ENCODE measurements at places on chromosomes 1 and 21.

- peak; percentile 93 for DNase-seq
Measured at GRCh38 chr1:228459091-228459993, 27.8 kb upstream of the RNF187 start.

DNA sequence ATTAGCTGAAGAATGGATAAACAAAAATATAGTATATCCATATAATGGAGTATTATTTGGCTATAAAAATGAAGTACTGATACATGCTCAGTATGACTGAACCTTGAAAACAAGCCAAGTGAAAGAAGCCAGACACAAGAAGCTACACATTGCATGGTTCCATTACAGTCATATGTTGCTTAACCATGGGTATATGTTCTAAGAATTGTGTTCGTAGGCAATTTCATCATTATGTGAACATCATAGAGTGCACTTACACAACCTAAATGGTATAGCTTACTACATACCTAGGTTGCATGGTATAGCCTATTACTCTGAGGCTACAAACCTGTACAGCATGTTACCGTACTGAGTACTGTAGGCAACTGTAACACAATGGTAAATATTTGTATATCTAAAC, 28.6 kb upstream of the FCAMR start:
- no peak for DNase-seq

DNA sequence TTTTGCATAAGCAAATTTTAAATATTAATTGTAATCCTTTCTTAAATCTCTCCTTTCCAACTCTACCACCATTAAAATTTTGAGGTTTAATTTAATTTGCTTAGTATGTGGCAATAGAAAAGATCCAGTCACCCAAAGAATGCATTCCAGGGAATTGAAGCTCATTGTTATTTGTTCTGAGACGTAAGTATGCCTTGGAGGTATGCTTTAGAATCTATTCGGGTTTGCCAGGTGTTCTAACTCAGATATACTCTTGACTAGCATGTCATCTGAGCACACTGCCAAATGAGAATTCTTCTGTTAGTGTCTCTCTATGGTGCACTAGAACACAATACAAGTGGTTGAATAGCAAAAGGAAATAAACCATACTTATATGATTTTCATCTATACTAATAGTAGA, 813.6 kb upstream of the ADGRL2 start:
- DNase-seq: no peak

GRCh38 chr1:6634371-6635052, 9.8 kb downstream of the THAP3 start:
- no peak for DNase-seq

GRCh38 chr1:78126506-78126905, 80.7 kb downstream of the GIPC2 start:
- DNase-seq: no peak

GRCh38 chr1:200184196-200184595, 156.7 kb downstream of the NR5A2 start:
- DNase-seq: peak; percentile 74

GRCh38 chr1:8670371-8670818, 147.0 kb downstream of the RERE start:
- DNase-seq: no peak

DNA sequence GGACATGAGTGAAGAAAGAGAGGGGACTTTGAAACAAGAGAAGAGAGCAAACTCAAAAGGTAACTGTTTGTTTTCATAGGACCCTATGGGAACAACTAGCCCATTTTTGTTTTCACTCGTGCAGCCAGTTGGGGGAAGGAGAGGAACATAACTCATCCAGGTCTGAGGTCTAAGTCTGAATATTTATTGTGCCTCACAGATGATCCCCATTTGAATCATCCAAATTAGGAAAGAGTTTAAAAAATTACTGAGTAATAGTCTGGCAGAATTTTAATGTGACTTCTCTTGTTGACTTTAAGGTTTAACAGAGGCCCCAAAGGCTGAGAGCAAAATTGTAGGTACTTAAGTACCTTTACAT, 10.4 kb upstream of the TSPAN2 start:
- DNase-seq: no peak

DNA sequence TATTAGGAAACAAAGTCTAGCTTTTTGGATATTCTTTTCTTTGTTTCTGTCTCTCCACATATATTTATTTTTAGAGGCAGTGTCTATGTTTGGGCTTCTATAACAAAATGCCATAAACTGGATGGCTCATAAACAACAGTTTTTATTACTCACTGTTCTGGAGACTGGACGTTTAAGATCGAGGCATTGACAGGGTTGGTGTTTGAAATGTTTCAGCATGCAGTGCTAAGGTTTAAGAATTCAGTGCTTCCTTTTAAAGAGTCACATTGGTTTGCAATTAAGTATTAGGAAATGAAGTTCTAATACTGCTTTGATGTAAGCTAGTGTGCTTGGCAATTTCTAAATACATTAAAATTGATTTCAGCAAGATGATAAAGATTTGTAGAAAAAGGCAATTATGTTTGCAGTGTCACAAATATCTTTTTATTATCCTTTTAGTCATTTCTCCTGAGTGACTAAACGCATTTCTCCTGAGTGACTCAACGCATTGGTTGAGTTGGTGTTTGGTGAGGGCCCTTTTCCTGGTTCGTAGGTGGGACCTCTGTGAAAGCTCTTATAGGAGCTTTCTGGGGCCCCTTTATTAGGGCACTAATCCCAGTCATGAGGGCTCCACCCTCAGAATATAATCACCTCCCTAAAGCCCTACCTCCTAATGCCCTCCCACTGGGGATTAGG, 317.0 kb downstream of the USP25 start:
- DNase-seq: no peak

GRCh38 chr1:40309374-40310128, 7.5 kb downstream of the COL9A2 start:
- DNase-seq: peak; percentile 56

- DNase-seq: peak; percentile 49
Measured at GRCh38 chr1:2124446-2125198, 70.0 kb downstream of the FAAP20 start.

GRCh38 chr1:98398092-98398491, 263.4 kb upstream of the SNX7 start:
- DNase-seq: no peak

- peak; percentile 58 for DNase-seq
Measured at GRCh38 chr1:177710696-177711620, 258.9 kb downstream of the SEC16B start.

DNA sequence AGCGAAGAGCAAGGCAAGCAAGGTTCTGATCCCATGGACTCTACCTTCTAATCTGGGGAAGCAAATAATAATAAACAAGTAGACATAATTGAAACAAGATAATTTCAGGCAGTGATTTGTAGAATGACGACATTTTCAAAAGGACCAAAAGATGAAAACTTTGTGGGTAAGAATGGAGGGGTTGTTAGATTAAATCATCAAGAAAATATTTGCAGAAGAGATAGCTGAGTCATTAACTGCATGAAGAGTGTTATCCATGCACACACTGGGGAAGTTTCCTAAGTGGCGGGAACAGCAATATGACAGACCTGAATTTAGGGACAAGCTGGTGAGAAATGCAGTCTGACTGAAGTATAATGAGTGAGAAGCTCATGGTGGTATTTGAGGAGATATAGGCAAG, 583.1 kb upstream of the RGS18 start:
- DNase-seq: no peak

DNA sequence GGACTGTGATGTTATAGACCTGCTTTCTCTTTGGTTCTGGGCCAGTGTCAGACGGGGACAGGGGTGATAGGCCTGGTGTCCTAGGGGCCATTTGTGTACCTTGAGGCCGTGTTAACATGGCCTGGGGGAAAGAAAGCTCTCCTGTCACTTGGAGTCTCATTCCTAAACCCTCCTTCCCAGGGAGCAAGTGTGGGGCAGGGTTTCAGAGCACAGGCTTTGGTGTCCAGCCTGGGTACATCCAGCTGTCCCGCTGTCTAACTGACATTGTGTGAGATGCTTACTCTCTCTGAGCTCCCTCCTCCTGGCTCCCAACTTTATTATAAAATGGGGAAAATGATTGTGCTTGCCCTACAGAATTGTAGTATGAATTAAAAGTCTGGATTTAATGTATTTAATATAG, 32.6 kb upstream of the EPHA8 start:
- no peak for DNase-seq

DNA sequence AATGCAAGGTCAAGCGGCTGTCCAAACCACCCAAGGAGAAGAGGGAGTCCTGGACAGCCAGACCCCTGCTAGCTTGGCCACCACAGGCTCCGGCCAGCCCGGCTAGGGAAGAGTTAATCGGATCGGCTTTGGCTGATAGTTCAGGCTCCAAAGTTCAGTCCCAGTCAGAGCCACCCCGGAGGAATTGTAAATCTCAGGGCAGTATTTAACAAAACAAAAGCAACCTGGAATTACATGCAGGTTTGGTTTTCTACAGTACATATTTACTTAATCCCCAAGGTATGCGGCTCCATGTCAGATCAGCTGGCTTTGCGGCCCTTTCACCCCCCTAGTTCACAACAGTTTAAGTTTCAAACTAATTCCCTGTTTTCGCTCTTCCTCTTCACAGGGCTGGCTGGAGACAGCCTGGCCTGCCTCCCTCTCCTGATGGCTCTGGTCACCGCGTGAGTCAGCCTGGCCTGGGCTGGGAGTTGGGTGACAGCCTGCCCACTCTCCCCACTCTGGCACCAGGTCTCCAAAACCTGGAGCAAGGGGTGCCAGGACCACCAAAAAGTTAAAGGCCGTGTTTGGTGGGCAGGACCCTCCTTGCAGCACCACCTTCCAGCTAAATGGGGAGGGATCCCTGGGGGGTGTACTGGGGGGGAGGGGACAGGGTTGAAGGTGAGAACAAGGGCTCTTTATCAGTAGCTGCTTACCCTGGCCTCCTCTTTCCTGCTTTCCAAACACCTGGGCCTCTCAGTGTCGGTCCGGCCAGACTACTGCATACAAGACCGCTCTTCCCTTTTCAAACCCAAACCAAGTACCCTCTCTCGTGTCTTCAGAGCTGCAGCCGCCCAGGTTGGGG, 1.9 kb downstream of the DHRS3 start:
- DNase-seq: no peak

GRCh38 chr21:34524646-34525601, 12.9 kb upstream of the KCNE1 start:
- DNase-seq: no peak

DNA sequence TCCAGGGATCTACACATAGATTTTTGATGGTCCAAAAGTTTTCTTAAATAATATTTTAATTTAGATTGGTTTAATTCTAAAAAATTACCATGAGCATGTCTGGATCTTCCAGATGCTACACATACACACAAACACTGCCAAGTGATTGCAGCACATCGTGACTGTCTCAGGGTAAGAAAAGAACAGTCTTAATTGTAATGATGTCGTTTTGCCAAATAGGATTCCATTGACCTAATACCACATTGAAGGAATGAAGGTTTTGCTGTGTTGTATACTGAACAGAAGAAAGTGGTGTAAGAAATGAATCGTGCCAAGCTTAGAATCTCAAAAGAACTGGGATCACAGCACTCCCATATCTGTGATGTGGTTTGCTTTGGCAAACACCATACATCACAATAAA, 633.3 kb upstream of the CAMK1G start:
- DNase-seq: no peak

- DNase-seq: no peak
Measured at GRCh38 chr21:43585924-43586413, 73.3 kb downstream of the HSF2BP start.

GRCh38 chr21:40730426-40730800, 116.5 kb downstream of the DSCAM start:
- DNase-seq: peak; percentile 72

- DNase-seq: no peak
Measured at GRCh38 chr1:211870156-211870555, 39.6 kb upstream of the LPGAT1 start.

GRCh38 chr21:42027085-42027821, 17.1 kb upstream of the ZBTB21 start:
- no peak for DNase-seq

DNA sequence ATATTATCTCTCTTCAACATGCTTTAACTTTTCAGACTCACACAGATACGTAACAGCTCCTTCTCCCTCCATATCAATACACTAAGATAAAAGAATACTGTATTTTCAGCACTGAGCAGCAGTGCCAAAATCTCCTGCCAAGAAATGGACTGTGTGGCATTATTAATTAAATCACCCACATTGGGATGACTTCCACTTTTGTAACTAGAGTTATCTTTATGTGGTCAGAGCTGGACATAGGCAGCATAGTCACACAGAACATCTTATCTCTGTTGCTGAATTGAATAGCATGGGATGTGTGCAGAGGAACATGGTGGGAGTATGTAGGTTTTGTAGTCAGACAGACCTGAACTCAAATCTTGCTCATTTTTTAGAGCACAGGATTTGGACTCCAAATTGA, 41.4 kb upstream of the CACYBP start:
- no peak for DNase-seq

- DNase-seq: no peak
Measured at GRCh38 chr1:32706491-32706890, 3.9 kb upstream of the SYNC start.

GRCh38 chr1:11345971-11346715, 73.1 kb downstream of the UBIAD1 start:
- no peak for DNase-seq

DNA sequence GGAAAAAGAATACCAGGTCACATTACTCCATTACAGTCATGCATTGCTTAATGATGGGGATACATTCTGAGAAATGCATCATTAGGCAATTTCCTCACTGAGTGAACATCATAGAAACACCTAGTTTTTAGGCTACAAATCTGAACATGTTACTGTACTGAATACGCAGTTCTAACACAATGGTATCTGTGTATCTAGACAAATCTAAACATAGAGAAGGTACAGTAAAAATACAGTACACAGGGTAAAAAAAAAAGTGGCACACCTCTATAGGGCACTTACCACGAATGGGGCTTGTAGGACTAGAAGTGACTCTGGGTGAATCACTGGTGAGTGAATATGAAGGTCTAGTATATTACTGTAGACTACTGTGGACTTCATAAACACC, 115.7 kb downstream of the AKT3 start:
- no peak for DNase-seq

DNA sequence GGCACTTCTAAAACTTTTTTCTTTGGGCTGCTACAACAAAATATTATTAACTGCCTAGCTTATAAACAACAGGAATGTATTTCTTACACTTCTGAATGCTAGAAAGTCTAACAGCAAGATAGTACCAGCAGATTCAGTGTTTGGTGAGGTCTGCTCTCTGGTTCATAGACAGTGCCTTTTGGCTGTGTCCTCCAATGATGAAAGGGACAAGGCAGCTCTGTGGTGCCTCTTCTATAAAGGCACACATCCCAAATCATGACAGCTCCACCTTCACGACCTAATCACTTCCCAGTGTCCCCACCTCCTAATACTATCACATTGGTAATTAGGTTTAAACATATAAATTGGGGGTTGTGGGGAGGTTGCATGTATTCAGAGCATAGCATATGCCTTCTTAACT, 9.5 kb downstream of the CFH start:
- no peak for DNase-seq

- DNase-seq: no peak
Measured at GRCh38 chr21:31222142-31222541, 121.9 kb downstream of the TIAM1 start.

GRCh38 chr1:107339775-107340174, 198.9 kb downstream of the NTNG1 start:
- no peak for DNase-seq

Data from brain (organoid and tissue), 16 donors.